ENCODE measurements at places on chromosomes 7 and 10.

- DNase-seq: no peak
Measured at GRCh38 chr10:98664329-98665042, 217.8 kb upstream of the HPS1 start.

DNA sequence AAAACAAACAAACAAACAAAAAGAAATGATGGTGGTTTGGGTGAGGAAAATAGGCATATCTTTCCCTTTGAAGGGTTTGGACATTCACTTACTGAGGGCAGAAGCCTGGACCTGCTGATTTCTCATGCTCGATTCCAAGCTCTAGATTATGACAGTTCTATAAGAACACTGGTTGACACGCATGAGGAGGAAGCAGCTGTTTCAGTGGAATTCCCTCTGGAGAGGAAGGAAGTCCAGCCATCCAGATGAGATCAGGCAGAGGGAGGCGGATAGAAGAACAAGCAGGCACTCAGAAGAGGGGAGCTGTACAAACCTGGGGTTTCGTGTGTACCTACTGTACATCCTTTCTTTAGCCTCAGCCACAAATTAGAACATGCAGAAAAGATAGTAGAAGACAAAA is 691.9 kb downstream of the INHBA start:
- no peak for DNase-seq

- DNase-seq: no peak
Measured at GRCh38 chr10:33800545-33800944, 466.1 kb upstream of the NRP1 start.

- no peak for DNase-seq
Measured at GRCh38 chr10:109025172-109025571, 898.1 kb downstream of the XPNPEP1 start.

DNA sequence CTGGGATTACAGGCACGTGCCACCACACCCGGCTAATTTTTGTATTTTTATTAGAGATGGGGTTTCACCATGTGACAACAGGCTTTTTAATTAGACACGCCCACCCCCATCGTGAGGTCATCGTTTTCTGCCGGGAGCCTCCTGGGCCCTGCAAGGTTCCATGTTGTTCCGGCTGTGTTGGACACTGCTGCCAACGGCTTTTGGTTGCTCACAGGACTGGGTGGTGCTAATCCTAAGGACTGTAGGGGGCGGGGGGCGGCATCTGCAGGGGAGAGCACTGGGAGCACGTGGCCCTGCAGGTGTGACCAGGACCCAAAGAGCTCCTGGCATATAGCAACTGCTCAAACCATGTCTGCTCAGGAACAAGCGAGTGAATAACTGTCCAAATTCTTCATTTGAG is 29.5 kb upstream of the INSIG1 start:
- DNase-seq: no peak

- no peak for DNase-seq
Measured at GRCh38 chr10:133110133-133110532, 22.4 kb downstream of the ADGRA1 start.

GRCh38 chr10:33041783-33042437 is 83.9 kb upstream of the ITGB1 start:
- no peak for DNase-seq

- DNase-seq: no peak
Measured at GRCh38 chr7:55325371-55325792, 39.8 kb upstream of the LANCL2 start.

DNA sequence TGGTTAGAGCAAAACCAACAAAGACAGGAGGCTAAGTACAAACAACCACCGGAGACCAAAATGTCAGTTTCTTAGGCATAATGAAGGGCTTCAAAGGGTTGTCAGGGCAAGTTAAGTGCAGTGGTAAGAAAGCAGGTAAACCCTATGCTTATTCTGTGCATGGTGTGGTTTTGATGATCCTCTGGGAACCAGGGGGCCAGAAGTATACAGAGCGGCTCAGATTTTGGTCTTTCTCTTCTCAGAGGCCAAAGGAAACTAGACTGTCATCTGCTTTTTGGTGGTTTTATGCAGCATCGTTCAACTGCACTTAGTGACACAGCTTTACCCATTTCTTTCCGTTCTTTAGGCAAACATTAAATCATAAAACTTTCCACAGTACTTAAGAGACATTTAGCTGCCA is 332.7 kb upstream of the CELF2 start:
- no peak for DNase-seq

GRCh38 chr10:132872658-132873057 is 69.7 kb downstream of the CFAP46 start:
- no peak for DNase-seq

- DNase-seq: no peak
Measured at GRCh38 chr10:131166486-131166885, 145.0 kb downstream of the TCERG1L start.

GRCh38 chr10:73916761-73917470 is 6.0 kb downstream of the PLAU start:
- DNase-seq: no peak

GRCh38 chr7:71871446-71871845 is 540.7 kb downstream of the CALN1 start:
- no peak for DNase-seq

DNA sequence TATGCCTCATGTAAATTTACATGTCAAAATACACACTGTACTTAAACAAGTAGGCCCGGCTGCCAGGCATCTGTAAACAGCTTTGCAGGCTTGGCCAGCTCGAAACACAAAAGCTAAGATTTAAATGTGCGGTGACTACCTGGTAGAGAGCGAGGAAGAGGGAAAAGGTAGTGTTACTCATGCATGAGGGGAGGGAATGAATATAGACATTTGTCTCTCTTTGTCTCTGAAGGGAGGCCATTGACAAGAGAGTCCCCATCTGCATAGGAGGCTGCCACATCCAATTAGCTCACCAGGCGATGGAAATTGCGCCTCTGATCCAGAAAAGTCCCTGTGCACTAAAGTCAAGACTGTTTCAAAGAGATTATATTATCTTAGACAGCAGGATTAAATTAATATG is 535.8 kb downstream of the PTPRN2 start:
- no peak for DNase-seq

DNA sequence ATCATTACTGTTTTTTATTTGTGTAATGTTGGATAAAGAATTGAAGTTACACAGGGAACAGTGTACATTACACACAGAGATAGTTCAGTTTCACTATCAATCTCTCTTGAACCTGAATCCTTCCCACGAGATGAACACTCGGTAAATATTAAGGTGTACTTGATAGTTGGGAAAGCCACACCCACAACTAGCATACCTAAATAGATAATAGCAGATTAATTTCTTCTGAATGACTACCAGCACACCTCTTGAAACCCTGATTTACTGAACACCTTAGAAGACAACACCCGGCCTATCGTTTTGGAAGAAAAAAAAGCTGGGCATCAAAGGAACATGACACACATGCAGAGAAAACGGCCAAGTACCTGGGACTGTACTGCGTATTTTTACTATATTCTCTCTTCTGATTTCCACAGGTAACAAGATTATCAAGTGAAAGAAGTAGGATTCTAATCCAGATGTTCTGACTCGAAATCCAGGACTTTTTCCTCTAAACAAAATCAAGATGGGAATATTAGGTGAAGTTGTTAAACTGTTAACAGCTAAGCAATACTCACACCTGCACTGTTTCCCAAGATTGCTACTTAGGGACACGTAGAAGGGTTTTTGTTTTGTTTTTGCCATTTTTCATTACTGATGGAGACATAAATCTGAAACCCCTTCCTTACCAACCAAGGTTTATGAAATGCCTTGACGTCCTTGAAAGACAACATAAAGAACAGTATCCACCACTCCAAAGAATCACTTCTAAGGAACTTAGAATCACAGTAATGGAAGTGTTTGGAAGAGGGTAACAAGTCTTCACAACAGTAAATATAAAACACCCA is 1.0 kb downstream of the CCDC186 start:
- DNase-seq: no peak

DNA sequence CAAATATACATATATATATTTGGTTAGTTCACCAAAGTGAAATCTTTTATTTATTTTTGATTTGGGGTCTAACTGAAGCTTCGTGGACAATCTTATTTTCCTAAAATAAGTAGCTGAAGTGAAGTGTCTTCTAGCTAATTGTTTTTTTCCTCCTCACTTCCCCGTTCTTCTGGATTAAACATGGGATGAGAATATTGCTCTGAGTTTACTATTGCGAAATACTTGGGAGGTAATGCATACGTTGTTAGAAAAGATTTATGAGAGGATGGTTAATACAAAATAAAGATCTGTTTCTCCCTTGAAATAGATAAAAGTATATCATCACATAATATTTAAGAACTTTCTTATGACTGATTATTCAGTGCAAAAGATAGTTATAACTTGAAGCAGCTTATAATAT is 228.3 kb upstream of the TPK1 start:
- DNase-seq: no peak

DNA sequence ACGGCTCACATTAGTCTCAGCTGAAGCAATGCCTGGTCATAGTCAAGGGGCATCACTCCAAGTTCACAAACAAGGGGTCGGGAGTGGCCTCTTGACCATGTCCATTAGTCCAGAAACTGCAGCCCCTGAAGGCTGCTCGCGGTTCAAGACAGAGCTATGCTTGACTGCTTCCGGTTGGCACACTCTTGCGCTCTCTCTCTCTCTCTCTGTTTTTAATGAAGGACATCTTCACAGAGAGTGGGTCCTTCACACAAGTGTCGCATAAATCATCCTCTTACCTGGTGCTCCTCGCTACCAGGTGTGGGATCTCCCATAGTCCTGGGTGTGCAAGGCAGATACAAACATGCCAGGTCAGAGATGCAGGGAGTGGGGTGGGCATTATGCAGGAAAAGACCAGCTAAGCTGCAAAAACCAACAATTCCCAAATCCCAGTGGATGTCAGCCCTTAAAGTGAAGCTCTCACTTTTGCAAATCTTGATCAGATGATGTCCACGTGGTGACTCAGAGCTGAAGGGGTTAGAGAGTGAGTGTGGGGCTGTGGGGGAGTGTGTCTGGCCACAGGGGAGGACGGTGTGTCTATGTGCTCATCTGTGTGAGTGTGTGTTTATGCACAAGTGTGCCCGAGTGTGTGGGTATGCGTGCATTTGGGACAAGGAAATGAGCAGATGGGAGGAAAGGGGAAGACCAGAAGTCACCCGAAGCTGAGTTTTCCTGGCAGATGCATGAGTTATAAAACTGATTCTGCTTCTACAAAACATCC is 83.7 kb upstream of the PPP2R2D start:
- DNase-seq: no peak

DNA sequence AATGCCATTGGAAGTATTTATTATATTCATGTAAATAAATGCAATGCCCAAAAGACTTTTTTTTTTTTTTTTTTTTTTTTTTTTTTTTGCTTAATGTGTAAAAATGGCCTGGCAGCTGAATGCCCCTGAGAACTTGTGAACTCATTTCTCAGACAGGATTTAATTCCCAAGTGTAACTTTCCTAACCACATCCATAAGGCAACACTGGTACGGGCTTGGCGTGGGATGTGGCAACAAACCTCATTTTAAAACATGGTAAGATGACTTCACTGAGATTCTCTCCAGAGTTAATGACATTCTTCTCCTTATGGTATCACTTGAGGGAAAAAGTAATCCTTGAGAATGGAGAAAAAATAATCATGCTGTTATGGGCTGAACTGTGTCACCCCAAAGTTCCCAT is 150.4 kb downstream of the DGKI start:
- no peak for DNase-seq

GRCh38 chr10:36141856-36142560 is 499.9 kb upstream of the FZD8 start:
- DNase-seq: no peak
